Inflammatory macrophage treated with lipopolysaccharide for 1 hour (primary cell): ENCODE measurements at places on chromosomes 11 and 22.

DNA sequence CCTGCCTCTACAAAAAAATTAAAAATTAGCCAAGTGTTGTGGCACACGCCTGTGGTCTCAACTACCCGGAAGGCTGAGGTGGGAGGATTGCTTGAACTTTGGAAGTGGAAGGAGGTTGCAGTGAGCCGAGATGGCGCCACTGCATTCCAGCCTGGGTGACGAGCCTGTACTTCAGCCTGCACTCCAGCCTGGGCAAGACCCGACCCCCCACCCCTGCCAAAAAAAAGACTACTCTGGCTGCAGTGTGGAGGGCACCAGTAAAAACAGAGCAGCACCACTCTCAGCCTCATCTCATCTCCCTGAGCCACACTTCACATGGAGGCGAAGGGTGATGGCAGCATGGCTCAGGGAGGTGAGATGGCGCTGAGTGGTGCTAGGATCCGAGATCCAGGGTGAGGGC, 50.3 kb upstream of the THY1 start:
- DNase-seq = no peak

DNA sequence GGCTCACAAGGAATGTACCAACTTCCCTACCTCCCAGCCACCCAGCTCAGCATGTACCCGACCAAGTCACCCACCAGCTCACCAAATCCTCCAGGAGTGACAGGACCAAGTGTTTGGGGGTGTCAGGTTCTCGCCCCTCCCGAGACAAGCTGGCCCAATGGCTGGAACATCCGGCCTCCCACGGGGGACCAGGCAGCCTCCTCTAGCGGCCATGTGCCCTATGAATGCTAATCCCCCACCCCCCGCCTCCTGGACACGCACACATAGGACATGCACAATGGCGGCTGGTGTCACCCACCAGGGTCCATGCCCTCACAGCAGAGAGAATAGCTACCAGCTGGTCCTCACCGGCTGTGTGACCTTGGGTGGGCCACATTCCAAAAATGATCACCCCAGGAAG, 151.0 kb downstream of the MN1 start:
- no peak for DNase-seq

DNA sequence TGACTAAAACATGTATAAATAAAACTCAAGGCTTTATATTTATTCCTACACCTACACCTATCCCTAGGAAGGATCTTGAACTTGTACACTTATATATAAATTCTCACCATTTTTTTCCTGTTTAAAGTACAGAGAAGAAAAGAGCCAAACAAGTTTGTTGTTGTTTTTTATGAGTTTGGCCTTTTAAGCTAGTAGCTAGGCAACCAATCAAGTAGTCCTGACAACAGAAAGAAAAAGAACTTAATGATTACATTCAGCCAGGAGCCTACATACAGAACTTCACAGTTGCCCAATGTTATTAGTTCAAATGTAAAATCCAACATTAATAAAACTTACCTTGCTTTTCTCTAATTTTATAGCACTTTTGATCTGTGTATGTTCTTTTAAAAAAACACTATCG, 316.2 kb downstream of the SOX6 start:
- DNase-seq = no peak

- no peak for DNase-seq
Observed at GRCh38 chr11:47348859-47349258, 3.6 kb downstream of the MYBPC3 start.

GRCh38 chr11:36012455-36012854, 68.6 kb downstream of the LDLRAD3 start:
- no peak for DNase-seq
